ENCODE measurements at places on chromosomes 1 and 21. TPM values are rescaled to one million over a fixed set of nuclear protein-coding genes. Genes with fewer than 3 reads are reported as not detected.

Gene PLEKHN1
- total RNA-seq: 2.6 TPM

Gene CNR2
- total RNA-seq: not detected

GRCh38 chr1:155761736-155762405, 73.0 kb downstream of the DAP3 start:
- no peak for DNase-seq

DNA sequence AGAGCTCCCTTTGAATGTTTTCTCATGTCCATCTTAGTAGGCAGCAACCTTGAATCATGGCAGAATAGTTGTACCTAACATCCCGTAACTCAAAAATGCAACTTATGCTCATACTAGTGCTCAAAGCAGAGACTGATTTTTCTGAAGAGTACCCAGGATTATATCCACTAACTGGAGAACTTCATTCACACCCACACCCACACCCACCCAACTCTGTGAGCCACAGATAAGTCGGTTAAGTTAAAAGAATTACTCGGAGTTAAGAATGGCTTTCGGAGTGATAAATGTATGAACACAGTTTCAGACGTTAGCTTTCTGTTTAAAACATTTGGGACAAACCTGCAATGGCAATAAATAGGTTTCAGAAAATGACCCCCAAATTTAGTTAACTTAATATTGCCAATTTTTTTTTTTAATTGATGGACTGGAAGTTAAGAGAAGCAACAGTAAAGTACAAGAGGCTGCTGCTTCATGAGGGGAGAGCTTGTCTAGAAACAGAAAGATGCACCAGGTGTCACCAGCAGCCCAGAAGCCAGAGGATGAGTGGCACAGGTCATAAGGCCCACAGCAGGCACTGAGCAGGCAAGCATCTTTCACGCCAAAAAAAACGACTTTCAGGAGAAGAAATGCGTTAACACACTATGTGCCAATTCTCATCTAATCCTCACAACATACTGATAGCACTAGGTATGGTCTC, 48.4 kb upstream of the C1orf198 start:
- no peak for DNase-seq

- DNase-seq: peak; percentile 28
Observed at GRCh38 chr21:37220433-37220980, 46.6 kb downstream of the VPS26C start.

Gene OR2L2
- not detected for total RNA-seq

DNA sequence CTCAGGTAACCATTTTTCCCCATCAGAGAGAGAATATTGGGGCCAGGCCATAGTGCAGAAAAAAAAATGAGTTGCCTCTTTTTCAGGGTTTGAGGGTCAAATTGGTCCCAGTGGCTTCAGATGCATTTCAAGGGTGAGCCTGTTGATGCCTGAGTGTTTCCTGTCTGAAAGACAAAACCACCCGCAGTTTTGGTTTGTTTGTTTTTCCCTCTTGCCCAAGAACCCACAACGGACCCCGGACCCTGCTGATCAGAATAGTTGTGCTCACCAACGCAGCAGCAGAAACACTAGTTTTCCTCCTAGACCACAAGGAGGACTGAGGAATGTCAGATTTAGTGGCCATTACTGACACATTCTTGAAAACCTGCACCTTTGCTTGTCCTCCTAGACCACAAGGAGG, 1433.1 kb downstream of the PLA2G4A start:
- no peak for DNase-seq

Gene AMPD1
- total RNA-seq: not detected

Gene FCRLB
- total RNA-seq: 1.9 TPM

GRCh38 chr1:248862695-248862997, 3.8 kb upstream of the ZNF692 start:
- DNase-seq: no peak

GRCh38 chr1:51499694-51500093, 19.4 kb downstream of the EPS15 start:
- no peak for DNase-seq

GRCh38 chr1:95017775-95018174, 55.0 kb downstream of the ALG14 start:
- DNase-seq: peak; percentile 45

DNA sequence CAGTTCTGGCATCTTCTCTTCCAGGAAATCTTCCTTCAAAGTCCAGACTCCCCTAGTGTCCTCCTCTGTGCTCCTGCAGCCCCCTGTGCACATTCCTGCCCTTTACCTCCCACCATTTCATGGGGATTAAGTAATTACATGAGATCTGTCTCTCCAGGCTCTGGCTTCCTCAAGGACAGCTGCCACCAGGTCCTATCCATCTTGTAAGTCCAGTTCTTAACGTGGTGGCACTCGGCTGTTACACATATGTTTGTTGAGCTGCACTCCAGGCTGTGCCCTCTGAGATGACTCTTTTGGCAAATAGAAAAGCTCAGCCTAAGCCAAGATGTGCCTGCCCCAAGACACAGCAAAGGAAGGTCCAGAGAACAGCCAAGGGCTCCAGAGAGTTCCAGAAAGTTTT, 57.4 kb upstream of the CAMK1G start:
- DNase-seq: no peak

DNA sequence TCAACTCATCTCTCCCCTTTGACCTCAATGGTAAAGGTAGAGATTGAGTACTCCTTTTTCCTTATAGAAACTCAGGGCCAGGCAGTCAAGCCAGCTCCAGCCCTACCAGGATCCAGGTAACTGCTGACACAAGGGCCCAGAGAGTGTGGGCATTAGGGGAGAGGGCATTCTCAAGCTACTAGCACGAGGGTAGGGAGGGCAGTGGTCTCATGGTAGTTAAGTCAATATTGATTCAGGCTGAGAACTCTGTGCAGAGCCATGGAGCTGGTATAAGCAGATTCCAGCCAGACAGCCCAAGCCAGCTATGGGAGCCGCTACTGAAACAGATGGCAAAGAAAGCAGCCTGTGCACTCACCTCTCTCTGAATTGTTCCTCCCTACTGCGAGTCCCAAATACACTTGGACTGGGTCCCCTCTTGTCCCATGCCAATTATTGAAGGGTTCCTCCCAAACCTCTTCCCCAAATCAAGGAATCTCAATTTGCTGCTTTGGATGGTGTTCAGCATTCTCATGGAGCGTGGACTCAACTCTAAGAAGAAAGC, 2.8 kb downstream of the PI4KB start:
- no peak for DNase-seq

- no peak for DNase-seq
Observed at GRCh38 chr1:167973832-167974231, 37.0 kb upstream of the MPC2 start.

Gene LCE1A
- total RNA-seq: not detected

Gene TIAM1
- total RNA-seq: 5.9 TPM

Gene CELA3A
- not detected for total RNA-seq

DNA sequence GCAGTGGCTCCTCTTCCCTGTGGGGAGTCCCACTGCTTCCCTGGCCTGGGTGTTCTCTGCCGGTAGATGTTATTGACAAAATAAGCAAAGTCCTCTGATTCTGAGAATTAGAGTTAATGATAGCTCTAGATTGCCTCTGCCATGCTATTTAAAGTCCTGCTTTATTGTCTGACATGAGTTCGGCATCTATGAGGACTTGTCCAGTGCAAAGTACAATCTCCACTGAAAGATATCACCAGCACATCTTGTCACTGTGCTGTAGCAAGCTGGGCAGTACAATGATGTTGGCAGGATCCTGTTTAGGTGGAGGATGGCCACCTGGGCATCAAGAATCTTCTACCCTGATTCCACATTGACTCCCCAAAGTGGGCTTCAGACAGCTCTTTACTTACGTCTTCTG, 54.0 kb upstream of the ATP5PO start:
- no peak for DNase-seq

Gene RPE65
- not detected for total RNA-seq

Gene SYT2
- total RNA-seq: 0.05 TPM

Gene TENT5C
- 2.1 TPM for total RNA-seq

DNA sequence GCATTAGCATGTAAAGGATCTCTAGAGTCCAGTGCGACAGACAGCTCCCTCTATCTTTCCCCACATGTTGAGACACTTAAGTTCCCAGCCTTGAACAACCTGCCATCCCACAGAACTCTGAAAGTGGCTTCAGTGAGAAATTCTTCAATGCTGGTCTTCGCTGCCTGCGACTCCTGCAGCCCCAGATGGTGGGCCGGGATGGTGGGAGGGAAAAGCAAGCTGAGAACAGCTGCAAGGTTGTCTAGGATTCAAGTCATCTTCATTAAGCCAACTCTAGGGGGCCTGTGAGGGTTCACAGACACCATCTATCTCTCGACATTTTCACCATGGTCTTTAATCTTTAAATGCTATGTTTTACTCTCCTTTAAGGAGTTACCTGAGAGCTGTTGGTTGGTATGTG, 185.5 kb upstream of the C1orf174 start:
- DNase-seq: no peak

Gene POU3F1
- total RNA-seq: 0.05 TPM

DNA sequence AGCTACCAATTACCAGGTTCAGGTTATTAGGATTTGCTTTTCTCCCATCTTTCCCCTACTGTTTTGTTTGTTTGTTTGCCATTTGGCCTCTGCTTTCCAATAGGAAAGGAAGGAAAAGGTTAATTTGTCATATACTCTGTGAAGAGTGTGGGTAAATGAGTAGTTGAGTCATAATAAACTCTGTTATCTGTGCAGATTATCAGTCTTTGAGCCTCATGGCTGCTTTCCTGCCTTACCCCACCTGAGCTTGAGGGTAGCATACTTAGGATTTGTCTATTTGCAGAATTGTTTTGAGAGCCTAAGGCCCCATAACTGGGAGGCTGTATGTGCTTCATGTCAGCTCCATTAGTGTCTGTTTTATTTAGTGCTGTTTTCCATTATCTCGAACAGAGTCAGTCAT, 32.9 kb upstream of the SNX27 start:
- no peak for DNase-seq

DNA sequence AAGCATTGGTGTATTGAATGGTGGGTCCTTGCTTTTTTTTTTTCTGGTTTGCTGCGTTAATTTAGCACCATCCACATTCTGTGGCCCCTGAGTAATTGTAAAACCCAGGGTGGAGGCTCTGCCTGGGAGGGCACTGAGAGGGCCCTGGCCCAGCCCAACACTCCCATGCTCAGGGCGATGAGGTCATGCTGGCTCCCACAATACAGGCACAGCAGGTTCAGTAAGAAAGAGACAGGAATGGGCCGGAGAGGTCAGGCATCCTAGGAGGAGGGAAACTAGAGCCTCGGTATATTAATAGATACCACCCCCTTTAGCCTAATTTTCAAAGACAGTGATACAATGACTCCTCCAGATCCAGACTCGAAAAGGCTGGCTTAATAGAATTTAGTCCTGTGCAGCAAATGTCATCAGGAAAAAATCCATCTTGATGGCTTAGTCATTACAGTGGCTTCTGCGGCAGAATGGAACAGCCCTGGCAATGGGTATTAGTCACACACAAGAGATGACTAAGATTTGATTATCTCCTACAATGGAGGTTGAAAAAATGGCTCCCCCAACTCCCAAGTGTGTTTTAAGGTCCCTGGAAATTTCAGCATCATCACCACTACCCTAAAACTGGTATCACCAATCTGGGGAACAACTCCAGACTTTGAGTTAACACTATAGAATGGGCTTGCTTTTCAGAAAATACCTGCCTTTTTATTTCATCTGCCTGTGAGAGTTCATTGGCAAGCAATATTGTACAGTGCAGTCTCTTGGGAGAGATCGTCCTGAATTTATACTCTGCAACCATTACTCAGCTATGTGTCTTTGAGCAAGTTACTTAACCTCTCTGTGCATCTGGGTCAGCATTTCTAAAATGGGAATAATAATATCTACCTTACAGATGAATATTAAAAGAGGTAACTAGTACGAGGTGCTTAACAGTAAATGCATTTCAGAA, 43.9 kb upstream of the LYST start:
- DNase-seq: peak; percentile 98

Gene HFM1
- total RNA-seq: 0.35 TPM

DNA sequence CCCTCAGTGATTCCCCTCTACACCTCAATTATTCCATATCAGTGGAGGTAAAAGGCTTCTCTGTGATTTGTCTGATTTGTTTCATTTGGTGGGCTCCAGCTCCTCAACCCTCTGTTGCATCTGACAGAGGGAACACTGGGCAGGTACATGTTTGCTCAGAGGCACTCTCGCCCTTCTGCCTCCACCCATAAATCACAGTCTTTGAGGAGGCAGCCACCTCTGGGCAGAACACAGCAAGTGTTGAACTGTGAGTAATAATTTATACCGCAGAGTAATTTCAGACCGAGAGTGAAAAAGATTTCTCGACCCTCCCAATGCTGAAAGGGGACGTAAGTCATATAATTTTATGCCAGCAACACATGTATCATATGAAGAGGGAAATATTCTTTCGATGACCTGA, 330.1 kb upstream of the PBX1 start:
- DNase-seq: no peak

DNA sequence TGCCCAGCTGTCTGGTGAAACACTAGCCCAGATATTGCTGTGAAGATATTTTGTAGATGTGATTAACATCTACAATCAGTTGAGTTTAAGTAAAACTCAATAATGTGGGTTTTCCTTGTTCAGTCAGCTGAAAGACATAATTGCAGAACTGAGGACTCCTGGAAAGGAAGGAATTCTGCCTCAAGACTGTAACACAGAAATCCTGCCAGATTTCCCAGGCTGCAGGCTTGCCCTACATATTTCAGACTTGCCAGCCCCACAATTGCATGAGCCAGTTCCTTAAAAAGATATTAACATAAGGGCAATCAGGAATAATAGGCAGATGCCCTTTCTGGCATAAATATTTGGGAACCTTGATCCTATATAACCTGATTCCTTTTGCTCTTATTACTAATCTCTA, 14.2 kb upstream of the NIBAN1 start:
- no peak for DNase-seq

- DNase-seq: peak; percentile 21
Observed at GRCh38 chr21:42654179-42654912, 925 bp downstream of the PDE9A start.

DNA sequence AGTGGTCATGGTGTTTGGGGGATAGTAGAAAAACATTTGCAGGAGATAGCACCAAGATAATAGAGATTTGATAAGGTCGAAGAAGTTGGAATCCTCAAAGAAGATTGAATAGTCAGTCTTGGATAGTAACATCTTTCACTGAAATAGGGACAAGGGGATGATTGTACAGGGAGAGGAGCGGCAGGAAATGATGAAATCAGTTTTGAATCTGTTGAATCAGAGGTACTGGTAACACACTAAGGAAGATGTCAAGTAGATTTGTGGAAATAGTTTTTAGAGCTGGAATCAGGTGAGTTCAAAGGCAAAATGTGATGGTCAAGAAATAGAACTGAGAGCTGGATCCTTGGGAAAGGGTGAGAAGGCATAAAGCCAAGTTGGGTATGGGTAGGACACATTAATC, 26.5 kb downstream of the CAP1 start:
- DNase-seq: no peak

Gene LCA5L
- total RNA-seq: 3.6 TPM

DNA sequence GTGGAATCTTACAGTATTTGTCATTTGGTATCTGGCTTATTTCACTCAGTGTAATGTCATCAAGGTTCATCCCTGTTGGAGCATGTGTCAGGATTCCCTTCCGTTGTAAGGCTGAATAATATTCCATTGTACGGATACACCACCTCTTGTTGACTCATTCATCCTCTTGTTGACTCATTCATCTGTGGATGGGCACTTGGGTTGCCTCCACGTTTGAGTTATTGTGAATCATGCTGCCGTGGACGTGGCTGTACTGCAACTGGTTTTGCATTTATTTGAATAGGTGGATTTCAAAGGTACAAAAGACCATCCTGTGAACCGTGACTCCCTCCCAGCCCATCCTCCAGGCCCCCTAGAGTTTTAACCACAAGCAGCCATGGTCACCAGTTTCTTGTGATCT, 11.9 kb upstream of the TCP10L start:
- peak; percentile 94 for DNase-seq

Data from renal cortical epithelial cell (primary cell).